ENCODE measurements at places on chromosomes 5 and 9. TPM values are rescaled to one million over a fixed set of nuclear protein-coding genes. Genes with fewer than 3 reads are reported as not detected.

SLC46A2 gene
- total RNA-seq: not detected

- H3K27ac ChIP-seq: no peak overlapping the region
- H3K4me3 ChIP-seq: no peak overlapping the region
- no peaks in the 10 kb centered on the region for H3K27me3 ChIP-seq
- peaks cover 9% of the 10 kb centered on the region for H3K36me3 ChIP-seq
Measured at GRCh38 chr9:127525401-127526188, 74.3 kb downstream of the LRSAM1 start.

TMEM141 gene
- total RNA-seq: 64.1 TPM

DNA sequence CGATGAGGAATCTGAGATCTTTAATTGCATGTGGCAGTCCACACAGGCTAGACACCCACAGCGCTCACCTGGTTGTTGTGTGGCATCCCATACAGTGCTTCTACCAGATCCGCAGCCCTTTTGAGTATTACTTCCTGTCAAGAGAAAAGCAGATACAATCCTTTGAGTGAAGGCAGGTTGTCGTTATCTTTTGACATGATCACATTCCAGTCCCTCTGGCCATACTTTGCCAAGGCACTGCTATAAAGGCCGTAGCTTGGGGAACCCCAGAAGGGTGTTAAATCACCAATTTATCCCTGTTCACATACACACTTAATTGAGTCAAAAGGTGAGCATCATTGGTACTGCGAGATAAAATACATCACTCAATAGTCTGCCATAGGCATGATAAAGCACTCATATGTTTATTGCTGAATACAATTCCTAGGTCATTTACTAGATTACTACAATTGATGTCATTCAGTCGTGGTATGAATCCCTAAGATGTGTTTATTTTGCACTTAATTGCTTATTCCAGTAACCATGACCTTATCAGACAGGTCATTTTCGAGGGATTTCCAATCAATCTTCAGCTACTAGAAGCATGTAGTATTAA, 385.6 kb downstream of the EBF1 start:
- peaks cover 11% of the 10 kb centered on the region for H3K36me3 ChIP-seq
- no peak overlapping the region for H3K4me3 ChIP-seq
- no peak for DNase-seq
- H3K4me1 ChIP-seq: no peaks in the 10 kb centered on the region

DNA sequence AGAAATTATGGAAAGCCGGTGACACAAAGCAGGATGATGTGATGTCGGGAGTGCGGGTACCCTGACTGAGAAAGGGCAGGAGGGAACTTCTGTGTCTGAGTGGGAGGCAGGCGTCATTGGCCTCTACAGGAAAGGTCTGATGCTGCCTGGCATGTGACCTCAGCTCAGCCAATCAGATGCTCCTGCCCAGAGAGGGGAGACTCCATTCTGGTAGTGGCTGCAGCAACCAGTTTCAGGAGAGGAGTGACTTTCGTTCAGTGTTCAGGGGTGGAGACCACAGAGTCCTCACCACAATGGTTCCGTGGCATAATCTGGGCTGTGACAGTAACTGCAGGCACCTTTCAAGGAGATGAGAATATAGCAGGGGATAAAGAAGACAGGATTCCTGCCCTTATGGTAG, 6.7 kb upstream of the SFXN1 start:
- no peaks in the 10 kb centered on the region for H3K36me3 ChIP-seq
- no peak overlapping the region for H3K4me3 ChIP-seq
- H3K27me3 ChIP-seq: no peaks in the 10 kb centered on the region
- peaks cover 15% of the 10 kb centered on the region for H3K4me1 ChIP-seq
- no peak for DNase-seq
- H3K27ac ChIP-seq: no peak overlapping the region

TEX10 gene
- 17.2 TPM for total RNA-seq

GRCh38 chr5:168066536-168067208, 224.8 kb upstream of the WWC1 start:
- H3K27me3 ChIP-seq: no peaks in the 10 kb centered on the region
- H3K4me3 ChIP-seq: no peak overlapping the region
- no peaks in the 10 kb centered on the region for H3K4me1 ChIP-seq
- no peak for DNase-seq

DNA sequence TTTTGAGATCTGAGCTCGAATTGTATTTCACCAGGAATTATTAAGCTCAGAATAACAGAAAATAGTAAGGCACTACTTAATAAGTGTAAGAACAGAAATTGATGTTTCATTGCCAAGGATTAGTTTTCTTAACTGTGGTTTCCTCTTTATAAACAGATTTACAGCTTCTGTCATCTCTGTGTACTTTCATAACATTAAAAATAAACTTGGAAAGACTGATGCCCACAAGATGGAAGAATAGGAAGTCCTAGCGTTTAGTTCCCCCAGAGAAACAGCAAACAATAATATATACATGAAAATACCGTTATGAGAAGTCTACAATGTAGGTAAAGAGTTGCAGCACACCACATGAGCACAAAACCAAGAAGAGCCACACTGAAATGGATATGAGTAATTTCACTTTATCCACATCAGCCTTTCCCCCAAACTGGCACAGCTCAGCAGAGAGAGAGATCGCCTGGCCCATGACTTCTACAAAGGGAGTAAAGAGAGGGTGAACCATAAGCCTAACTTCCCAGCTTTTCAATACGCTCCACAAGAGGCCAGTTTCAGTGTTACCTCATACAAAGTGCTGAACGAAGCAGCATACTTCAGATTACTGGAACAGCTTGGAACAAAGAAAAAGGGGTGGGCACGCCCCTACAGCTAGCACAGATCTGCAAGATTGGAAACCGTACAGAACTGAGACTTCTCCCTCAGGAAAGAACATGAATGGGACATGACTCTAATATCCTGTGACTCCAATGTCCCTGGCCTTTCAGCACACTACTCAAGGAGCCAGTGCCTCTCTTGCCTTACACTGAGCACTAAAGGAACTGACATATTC, 75.4 kb downstream of the EMB start:
- H3K27ac ChIP-seq: no peak overlapping the region
- H3K36me3 ChIP-seq: no peaks in the 10 kb centered on the region
- no peaks in the 10 kb centered on the region for H3K4me1 ChIP-seq
- DNase-seq: no peak
- H3K4me3 ChIP-seq: no peak overlapping the region
- H3K27me3 ChIP-seq: no peaks in the 10 kb centered on the region

- H3K27ac ChIP-seq: peak overlapping the region; percentile 44
- no peaks in the 10 kb centered on the region for H3K27me3 ChIP-seq
- no peak for DNase-seq
- no peaks in the 10 kb centered on the region for H3K36me3 ChIP-seq
Measured at GRCh38 chr5:119322312-119322947, 33.4 kb upstream of the TNFAIP8 start.

DNA sequence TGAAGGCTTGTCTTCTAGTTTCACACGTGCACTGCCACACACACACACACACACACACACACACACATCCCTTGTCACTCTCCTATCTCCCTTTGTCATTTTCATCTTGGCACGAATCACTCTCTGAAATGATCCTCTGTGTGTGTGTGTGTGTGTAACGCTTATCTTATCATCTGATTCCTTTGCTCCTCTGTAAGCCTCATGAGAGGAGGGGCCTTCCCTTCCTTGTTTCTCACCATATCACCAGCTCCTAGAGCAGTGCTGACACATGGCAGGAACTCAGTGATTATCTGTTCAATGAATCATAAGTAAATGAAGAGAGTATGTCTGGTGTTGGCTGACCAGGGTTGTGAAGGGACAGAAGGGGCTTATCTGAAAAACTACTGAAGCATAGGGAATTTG, 53.3 kb downstream of the PDE4D start:
- H3K27ac ChIP-seq: no peak overlapping the region
- H3K4me3 ChIP-seq: no peak overlapping the region
- H3K27me3 ChIP-seq: no peaks in the 10 kb centered on the region
- DNase-seq: no peak
- H3K36me3 ChIP-seq: no peaks in the 10 kb centered on the region

DNA sequence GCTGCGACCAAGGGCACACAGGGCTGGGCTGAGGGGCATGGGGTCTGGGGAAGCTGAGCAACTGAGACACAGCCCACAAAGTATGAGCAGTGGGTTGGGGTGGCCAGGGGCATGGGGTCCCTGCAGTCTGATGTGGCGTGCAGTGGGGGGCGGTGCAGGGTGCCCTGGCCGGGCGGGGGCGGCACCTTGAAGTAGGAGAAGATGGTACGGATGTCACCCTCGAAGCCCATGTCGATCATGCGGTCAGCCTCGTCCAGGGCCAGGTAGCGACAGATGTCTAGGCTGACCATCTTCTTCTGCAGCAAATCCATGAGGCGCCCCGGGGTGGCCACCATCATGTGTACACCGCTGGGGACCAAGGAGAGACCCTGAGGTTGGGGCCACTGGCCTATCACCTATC, 3.3 kb downstream of the DDX41 start:
- H3K36me3 ChIP-seq: no peaks in the 10 kb centered on the region
- no peak overlapping the region for H3K4me3 ChIP-seq
- no peak overlapping the region for H3K27ac ChIP-seq
- peaks cover 18% of the 10 kb centered on the region for H3K4me1 ChIP-seq

CNOT8 gene
- 62.1 TPM for total RNA-seq

DNA sequence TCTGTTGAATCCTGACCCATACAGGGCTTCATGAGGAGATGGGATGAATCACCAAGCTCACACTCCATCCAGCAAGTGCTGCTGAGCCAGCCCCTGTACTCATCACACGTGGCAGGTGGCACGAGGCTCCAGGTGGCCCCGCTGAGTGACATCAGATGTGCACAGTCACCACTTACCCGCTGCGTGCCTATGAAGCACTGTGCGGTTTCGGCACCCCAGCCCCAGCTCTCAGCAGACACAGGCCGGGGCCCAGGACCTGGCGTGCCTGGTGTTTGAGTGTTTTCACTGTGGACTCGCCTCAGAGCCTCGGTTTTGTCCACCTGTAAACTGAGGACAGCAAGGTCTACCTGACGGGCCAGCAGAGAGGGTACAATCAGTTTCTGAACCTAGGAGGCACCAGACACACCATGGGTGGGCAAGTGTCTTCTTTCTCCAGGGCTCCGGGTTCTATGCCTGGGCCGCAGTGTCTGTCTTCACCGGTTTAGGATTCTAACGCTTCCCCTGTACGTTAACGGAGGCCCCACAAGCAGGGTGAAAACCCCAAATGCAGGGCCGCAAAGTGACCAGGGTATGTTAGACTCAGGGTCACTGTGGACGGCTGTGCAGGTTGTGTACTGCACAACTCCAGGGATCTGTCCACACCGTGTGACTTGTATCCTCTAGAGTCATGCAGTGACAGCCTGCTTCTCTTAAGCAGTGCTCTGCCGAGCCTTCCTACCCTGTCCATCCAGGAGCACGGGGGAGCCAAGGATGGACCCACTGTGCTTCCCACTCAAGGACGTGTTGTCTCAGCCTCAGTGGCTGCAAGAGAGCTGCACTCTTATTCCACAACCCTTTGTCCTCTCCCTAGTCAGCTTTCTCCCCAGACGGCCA, 44.3 kb upstream of the COL5A1 start:
- DNase-seq: peak; percentile 91
- no peak overlapping the region for H3K27ac ChIP-seq
- peaks cover 12% of the 10 kb centered on the region for H3K4me1 ChIP-seq
- no peaks in the 10 kb centered on the region for H3K27me3 ChIP-seq

GRCh38 chr5:143425835-143426234, 22.3 kb upstream of the NR3C1 start:
- no peak overlapping the region for H3K27ac ChIP-seq
- no peaks in the 10 kb centered on the region for H3K36me3 ChIP-seq
- no peak for DNase-seq
- no peak overlapping the region for H3K4me3 ChIP-seq
- no peaks in the 10 kb centered on the region for H3K27me3 ChIP-seq

THBS4 gene
- 0.98 TPM for total RNA-seq

GRCh38 chr5:151461312-151461711, 13.9 kb downstream of the SLC36A1 start:
- no peak overlapping the region for H3K4me3 ChIP-seq
- no peak overlapping the region for H3K27ac ChIP-seq
- H3K36me3 ChIP-seq: peaks cover 19% of the 10 kb centered on the region
- H3K4me1 ChIP-seq: peaks cover 6% of the 10 kb centered on the region
- no peaks in the 10 kb centered on the region for H3K27me3 ChIP-seq

GRCh38 chr5:44245935-44246334, 143.3 kb downstream of the FGF10 start:
- no peaks in the 10 kb centered on the region for H3K36me3 ChIP-seq
- H3K4me1 ChIP-seq: no peaks in the 10 kb centered on the region
- DNase-seq: no peak
- H3K27ac ChIP-seq: no peak overlapping the region

GRCh38 chr9:107807183-107807582, 317.6 kb upstream of the KLF4 start:
- DNase-seq: no peak
- no peaks in the 10 kb centered on the region for H3K4me1 ChIP-seq
- no peak overlapping the region for H3K27ac ChIP-seq
- no peak overlapping the region for H3K4me3 ChIP-seq

- no peaks in the 10 kb centered on the region for H3K4me1 ChIP-seq
- H3K4me3 ChIP-seq: no peak overlapping the region
- no peaks in the 10 kb centered on the region for H3K36me3 ChIP-seq
Measured at GRCh38 chr5:136740228-136740627, 374.9 kb upstream of the TRPC7 start.

DNA sequence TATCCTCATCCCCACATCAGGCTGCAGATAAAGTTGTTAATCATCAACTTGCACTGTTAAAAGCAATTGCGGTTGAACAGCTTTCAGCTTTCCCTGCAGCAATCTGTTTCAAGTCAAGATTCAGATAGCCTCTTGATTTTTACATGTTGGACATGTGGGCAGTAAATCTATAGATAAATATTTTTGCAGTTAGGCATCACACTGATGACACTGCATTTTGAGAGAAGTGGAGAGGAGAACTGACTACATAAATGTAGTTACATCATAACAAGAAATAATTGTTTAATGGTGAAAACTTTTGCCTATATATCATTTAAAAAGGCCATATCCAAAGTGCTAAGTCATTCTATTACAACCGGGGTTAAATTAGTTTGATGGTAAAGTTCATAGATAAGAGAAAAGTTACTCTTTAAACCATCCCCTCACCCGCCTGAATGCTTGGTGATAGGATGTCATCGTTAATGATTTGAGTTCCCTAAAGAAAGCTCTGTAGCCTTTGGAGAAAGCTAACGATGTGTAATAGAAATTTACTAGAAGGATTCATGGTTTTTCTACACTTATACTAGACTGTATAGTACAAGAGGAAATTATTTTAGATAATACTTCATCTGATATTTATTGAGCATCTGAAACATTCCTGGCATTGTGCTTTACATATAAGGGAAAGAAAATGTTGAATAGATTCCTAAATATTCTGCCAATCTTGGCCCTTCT, 30.8 kb upstream of the ALDH1A1 start:
- no peak for DNase-seq
- H3K27ac ChIP-seq: no peak overlapping the region
- no peaks in the 10 kb centered on the region for H3K27me3 ChIP-seq
- no peaks in the 10 kb centered on the region for H3K36me3 ChIP-seq

- no peaks in the 10 kb centered on the region for H3K27me3 ChIP-seq
- no peak overlapping the region for H3K4me3 ChIP-seq
- peak overlapping the region; percentile 40 for H3K27ac ChIP-seq
- peaks cover 63% of the 10 kb centered on the region for H3K4me1 ChIP-seq
Measured at GRCh38 chr5:139181322-139181730, 16.8 kb downstream of the SIL1 start.

GRCh38 chr9:109349421-109349846, 28.6 kb upstream of the EPB41L4B start:
- no peaks in the 10 kb centered on the region for H3K27me3 ChIP-seq
- no peaks in the 10 kb centered on the region for H3K36me3 ChIP-seq
- H3K4me1 ChIP-seq: no peaks in the 10 kb centered on the region
- H3K4me3 ChIP-seq: no peak overlapping the region

GRCh38 chr5:137659209-137659608, 76.7 kb downstream of the KLHL3 start:
- peaks cover 5% of the 10 kb centered on the region for H3K4me1 ChIP-seq
- H3K27ac ChIP-seq: no peak overlapping the region
- no peak for DNase-seq
- H3K4me3 ChIP-seq: no peak overlapping the region
- no peaks in the 10 kb centered on the region for H3K27me3 ChIP-seq
